ENCODE measurements at places on chromosomes 6 and 20. TPM values are rescaled to one million over a fixed set of nuclear protein-coding genes. Genes with fewer than 3 reads are reported as not detected.

- no peak for DNase-seq
Observed at GRCh38 chr6:2008383-2008976, 236.9 kb downstream of the GMDS start.

- no peak for DNase-seq
Observed at GRCh38 chr6:43804550-43805223, 34.7 kb downstream of the VEGFA start.

- DNase-seq: no peak
Observed at GRCh38 chr6:43058531-43058930, 703 bp downstream of the MRPL2 start.

DNA sequence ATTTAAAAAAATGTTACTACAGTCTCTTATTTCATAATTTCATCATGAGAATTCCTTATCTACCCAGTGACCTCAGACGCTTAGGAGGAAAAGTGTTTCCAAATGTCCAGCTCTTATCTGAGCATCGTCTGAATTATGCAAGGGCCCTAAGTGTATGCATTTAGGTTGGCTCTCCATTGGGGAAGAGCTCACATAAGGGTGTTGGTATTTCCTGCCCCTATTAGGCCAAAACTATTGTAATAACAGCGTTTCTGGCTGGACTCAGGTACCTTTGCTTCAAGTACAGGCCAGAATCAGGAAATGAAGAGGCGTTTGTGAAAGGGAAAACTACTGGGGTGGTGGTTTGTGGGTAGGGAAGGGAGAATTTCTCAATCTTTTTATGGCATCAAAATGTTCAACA, 40.4 kb upstream of the SGK1 start:
- DNase-seq: no peak

The SNPH gene
- 2.9 TPM for total RNA-seq

The TCP11 gene
- not detected for total RNA-seq

The LY6G6C gene
- total RNA-seq: not detected

The POM121L2 gene
- not detected for total RNA-seq
